IMR-90 (cell line): ENCODE measurements at places on chromosomes 6 and 20. TPM values are rescaled to one million over a fixed set of nuclear protein-coding genes. Genes with fewer than 3 reads are reported as not detected.

Gene SYNJ2
- total RNA-seq, result 43.3 and 45.2 TPM in 2 replicates

Gene CSNK2B
- 218 and 240 TPM in 2 replicates for total RNA-seq

Gene ADTRP
- total RNA-seq, result 0.72 and 0.83 TPM in 2 replicates

Gene EXOC2
- 37.3 and 39.4 TPM in 2 replicates for total RNA-seq

Gene ZNF512B
- total RNA-seq, result 6.4 and 6.5 TPM in 2 replicates

Gene ARMH2
- not detected in 2 replicates for total RNA-seq

Gene SLC32A1
- total RNA-seq, result not detected in 2 replicates

DNA sequence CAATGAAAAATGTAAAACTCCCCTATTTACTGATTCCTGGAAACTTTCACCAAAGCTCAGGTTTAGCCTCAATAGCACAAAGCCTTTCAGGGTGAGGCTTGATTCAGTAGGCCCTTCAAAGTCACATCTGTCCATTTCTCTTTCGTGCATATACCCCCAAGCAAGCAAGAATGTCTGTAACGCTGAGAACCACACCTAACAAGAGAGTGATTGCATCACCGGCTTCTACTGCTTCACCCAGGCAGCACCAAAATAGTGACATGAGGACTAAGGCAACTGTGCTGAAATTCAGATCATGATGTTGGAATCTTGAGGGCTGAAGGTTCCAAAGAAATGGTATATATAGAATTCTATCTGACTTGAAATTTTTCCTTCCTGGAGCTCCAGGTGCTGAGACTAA lies 26.1 kb downstream of the CGA start:
- no peak for DNase-seq

DNA sequence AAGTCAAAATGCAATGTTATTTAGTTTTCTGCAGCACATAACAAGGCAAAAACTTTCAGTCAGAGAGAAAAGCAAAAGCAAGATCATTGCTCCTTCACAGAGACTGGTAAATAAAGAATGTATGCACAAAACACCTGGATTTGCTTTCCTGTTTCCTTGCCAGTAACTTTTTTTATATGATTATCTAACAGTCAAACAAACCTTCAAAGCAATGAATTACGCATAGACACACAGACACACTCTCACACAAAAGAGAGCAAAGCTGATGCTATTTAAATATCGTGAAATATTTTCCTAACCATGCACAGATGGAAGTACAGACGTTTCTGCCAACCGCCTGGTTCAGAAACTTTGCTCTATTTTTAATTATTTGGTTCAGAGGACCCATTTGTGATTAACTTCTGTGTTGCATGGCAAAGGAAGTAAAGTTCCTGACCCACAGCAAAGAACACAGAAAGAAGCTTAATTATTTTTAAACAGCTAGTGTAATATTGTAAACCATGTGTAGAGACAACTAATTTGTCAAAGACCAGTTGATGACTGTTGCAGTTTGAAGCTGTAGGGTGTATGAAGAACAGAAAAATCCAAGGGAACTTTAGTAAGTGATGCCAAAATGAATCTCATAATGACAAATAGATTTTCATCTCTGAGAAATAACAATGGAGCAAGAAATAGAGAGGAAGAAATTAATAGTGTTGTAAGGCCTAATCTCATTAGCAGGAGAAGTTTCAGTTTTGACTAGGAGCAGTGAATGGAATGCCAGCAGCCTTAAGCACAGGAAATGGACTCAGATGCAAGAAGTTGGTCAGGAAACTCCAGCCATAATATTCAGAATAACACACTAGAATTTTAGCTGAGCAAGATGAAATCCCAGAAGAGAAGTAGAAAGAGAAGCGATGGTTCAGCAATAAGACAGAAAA lies 24.1 kb downstream of the ATXN1 start:
- peak; percentile 61 for DNase-seq

- no peak for DNase-seq
These were observed 733.7 kb upstream of the CITED2 start for GRCh38 chr6:140108167-140108566.

DNA sequence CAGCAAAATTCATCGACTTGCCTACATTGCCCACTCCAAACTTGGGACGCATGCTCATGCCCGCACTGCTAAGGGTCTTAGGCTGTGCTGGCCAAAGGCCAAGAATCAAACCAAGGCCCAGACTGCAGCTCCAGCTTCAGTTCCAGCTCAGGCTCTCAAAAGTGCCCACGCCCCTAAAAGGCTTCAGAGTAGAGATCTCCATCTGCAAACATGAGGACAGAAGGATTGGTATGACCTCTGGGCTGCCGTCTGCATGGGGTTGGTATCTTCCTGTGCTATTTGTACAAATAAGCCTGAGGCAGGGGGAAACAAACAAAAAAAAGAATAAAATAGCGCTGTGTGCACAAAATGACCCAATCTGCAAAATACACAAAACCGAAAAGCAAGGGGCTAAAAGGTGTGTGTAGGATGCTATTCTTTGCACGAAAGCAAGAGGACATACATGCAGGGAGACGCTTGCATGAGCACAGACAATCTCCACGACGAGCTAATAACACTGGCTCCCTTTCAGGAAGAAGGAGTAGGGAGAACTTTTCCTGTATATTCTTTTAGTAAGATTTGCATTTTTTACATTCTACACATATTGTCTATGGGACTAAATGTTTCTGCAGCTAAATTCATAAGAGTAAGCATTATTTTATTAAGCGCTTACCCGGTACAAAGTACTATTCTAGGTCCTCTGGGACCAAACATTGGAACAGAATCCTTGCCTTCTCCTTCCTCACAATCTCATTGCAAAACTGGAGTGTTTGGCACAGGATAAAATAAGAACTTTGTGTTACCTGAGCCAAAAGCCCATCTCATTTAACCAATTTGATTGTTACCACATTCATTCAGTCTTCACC lies 33.1 kb downstream of the ATP9A start:
- DNase-seq, result no peak

- no peak for DNase-seq
These were observed 112.7 kb downstream of the RPP40 start for GRCh38 chr6:4891141-4891540.

GRCh38 chr6:36914227-36914794 lies 28.6 kb downstream of the C6orf89 start:
- DNase-seq, result peak; percentile 56

DNA sequence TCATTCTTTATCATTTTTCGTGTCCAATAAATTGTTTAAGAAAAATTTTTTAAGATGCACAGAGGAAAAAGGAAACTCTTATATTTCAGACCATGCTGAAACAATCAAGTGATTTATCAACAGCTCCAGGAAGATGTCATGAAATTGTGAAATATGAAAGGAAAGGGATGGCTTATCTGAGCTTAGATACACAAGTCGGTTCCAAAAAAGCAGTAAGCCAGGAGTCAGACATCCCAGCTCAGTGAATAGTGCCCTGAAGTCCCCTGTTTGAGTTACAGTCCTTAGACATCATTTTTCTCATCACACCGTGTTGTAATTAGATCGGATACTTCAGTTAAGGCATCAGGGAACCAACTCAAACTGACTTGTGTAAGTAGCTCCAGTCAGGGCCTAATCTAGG lies 91.0 kb upstream of the SSTR4 start:
- DNase-seq, result no peak

DNA sequence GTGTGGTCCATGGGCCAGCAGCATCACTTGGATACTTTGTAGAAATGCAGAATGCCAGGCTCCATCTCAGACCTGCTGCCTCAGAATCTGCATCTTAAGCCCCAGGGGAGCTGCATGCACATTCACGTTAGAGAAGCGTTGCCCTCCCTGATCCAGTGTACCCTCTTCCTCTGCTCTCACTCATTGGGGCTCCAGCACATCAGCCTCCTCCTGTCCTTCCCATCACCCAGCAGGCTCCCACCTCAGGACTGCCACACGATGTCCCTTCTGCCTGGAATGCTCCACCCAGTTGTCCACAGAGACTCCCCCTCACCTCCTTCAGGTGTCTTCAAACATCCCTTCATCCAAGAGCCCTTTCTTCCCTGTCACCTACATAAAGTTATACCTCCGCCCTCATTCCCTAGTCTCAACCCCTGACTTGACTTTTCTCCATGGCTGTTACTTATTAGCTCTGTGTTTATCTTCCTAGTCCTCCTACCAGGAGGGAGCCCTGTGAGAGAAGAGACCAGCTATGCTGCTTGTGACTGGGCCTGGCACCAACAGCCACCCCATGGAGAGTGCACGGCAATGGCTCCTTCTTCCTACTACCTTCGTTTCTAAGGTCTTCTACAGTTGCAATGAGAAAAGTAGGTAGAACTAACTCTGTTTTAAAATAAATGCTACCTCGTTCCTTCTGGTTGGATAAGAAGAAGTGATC lies 3.3 kb upstream of the ACSS1 start:
- DNase-seq, result no peak
